ENCODE measurements at places on chromosomes 5 and 9.

DNA sequence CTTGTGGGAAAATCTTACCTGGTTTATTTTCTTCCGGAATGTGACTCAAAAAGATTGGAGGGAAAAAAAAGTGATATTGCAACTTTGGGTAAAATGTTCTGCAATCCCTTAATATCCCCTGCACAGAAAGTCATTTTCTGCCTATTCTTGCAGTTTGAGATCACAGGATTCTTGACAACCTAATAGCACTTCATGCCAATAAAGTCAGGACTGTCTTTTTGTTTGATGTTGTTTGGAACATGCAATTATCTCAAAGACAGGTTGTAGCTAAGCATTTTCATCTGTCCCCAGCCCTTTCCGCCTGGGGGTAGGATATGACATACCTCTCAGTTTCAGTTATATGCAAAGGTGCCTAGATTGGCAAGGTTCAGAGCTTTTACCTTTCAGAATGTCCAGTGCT lies 63.9 kb downstream of the ALDH1A1 start:
- DNase-seq: no peak

DNA sequence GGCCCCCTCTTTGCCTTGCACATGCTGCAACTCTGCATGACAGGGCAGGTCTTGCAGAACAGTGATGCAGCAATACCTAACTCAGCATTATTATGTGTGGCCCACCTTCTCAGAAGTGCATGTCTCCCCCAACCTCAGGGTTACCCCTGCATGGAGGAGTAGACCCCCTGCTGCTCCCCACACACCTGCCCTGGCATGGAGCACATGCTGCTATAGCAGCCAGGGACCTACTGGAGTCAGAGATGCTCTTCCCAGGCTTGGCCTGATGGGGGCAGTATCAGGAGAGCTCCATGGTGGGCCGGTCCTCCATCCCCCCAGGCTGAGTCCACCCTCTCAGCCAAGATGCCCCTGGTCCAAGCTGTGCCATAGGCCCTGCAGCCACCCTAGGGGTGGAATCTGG lies 13.2 kb upstream of the BOD1 start:
- no peak for DNase-seq

GRCh38 chr9:74478606-74479005 lies 18.5 kb upstream of the RORB start:
- DNase-seq: no peak

- DNase-seq: no peak
Measured at GRCh38 chr5:33641744-33642505, 201.2 kb downstream of the TARS1 start.

- no peak for DNase-seq
Measured at GRCh38 chr9:94167376-94167890, 83.2 kb downstream of the PTPDC1 start.

DNA sequence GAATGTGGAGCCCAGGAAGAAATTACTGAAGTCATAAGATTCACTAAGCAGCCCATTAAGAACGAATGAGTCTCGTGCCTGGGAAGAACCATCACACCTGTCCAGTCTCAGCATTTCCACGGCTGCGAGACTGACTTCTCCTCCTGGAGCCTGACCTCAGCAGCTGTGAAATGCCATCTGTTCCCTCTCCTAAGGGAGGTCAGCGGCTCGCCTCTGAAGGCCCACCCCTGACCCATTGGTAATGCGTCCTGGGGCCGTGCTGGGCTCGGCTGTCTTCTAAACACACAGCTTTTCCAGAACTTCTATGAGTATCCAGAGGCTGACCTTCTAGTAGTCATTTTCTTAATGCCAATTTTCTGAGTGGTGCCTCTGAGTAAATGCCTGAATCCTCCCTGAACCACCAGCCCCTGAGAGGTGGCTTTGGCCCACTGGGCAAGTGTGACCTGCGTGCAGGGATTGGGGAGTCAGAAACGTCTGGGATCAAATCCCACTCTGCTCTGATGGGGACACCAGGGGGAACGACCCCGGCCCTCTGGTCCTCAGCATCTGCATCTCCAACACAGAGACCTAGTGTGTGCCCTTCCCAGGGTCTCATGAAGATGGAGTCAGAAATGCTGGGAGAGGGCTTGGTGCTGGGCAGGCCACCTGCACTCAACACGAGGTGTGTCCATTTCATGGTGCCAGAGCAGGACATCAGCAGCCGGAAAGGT lies 5.7 kb downstream of the SLC6A3 start:
- DNase-seq: no peak

DNA sequence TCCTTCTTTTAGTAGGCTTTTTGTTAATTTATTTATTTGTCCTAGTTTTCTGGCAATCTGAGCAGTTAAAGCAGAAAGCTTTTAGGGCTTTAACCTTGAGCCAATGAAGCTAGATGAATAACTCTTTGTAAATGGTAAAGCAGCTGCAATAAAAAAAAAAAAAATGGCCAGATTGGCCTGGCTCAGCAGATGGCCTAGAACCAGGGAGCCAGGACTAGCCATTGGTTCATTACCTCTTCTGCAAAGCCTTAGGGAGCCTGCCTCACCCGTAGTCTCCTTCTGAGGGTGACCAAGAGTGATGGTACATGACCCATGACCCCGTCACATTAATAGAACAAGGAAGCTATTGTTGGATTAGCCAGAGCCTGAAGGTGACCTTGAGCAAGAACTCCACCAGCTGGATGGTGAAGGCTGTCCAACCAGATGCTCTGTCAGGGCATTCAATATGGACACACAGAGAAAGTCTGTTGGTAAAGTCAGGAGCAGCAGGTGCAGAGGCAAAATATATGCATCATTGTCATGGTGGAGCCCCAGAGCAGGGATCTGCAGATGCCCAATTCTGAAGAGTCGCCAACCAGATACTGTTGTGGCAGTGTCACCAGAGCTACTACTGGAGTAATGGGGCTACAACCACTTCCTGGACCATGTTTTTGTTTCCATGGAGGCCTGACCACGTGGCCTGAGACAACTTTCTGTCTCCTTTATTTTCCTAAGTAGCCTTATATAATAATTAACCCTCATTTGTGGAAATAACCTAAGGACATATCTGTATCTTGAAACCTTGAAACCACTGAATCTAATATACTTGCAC lies 100.7 kb downstream of the MTX3 start:
- DNase-seq: no peak

DNA sequence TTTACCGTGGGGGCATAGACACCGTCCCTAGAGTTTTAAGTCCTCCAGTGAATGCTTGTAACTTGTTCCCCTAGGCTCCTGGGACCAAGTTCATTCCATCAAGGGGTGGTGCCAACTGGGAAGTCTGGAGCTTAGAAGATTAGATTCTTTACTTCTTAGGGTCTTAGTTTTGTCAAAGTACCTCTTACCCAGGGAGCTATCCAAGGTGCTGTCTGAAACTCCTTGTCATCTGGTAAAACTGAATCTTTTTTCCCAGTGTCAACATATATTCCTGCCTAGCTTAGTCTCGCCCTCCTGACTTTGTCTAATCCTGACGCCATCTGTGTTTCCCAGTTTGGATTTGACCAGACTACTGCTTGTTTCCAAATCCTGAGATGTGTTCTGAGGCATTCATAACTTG lies 41.6 kb downstream of the MAMDC2 start:
- DNase-seq: no peak

- no peak for DNase-seq
Measured at GRCh38 chr9:109906766-109907382, 126.9 kb downstream of the PALM2AKAP2 start.
